GM12865 (cell line): ENCODE measurements at places on chromosomes 2 and 18.

DNA sequence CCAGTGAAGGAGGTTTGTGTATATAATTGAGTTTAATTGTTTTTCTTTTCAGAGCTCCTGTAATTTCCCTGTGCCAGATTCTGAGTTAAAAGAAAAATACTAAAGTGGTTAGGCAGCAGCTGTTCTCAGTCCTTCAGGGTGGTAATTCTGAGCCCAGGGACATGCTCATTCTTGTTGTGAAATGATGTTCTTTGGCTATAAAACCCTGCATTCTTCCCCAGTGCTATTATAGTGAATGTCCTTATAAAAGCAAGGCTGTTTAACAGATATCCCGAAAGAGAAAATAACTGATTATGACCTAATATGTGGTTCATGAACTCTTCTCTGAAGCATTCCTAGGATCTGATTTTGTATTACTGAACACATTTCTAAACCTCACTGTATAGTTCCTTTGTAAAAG is 34.0 kb downstream of the ADAM23 start:
- no peak for DNase-seq

GRCh38 chr18:8538935-8539334 is 70.3 kb upstream of the RAB12 start:
- no peak for DNase-seq

GRCh38 chr18:58381676-58382411 is 247.0 kb downstream of the ALPK2 start:
- DNase-seq = no peak

GRCh38 chr2:134217924-134218323 is 35.9 kb upstream of the MGAT5 start:
- DNase-seq = peak; percentile 60

DNA sequence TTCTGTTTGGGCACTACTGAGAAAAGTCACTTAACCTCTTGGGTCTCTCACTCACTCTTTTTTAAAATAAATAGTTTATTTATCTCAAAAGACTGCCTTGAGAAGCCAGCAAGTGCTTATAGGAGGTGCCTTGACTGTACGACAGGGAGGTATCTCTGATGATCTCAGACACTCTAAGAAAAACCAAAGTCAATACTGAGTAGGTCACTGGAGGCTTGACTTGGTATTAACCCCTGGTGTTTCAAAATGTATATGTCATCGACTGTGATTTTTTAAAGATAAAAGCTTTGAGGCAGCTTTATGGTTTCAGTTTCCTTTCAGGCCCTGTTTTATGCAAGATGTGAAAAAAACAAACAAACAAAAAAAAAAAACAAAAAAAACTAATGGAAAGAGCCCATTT is 33.7 kb downstream of the MREG start:
- DNase-seq = peak; percentile 60

GRCh38 chr2:214322662-214323061 is 88.2 kb upstream of the VWC2L start:
- DNase-seq = no peak

- DNase-seq = peak; percentile 82
These were observed at the start of gene B4GALT6 for GRCh38 chr18:31684279-31685096. Gene B4GALT6, minus strand, starts transcription at chr18:31684581. Its CDS starts 155 bp downstream, at chr18:31684426.

- DNase-seq = no peak
These were observed 20.7 kb downstream of the DTNA start for GRCh38 chr18:34730774-34731173.

- DNase-seq = peak; percentile 63
These were observed 214.1 kb upstream of the STON1 start for GRCh38 chr2:48315896-48316194.

DNA sequence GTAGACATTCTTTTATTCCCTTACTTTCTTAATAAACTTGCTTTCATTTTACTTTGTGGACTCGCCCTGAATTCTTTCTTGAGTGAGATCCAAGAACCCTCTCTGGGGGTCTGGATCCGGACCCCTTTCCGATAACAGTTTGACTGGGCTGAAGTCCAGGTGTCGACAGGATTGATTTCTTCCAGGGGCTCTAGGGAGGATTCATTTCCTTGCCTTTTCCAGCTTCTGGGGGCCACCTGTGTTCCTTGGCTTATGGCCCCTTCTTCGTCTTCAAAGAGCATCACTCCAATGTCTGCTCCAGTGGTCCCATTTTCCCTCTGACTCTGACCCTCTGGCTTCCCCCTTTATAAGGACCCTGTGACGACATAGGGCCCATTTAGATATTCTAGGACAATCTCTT is 67.5 kb downstream of the COPS8 start:
- no peak for DNase-seq

DNA sequence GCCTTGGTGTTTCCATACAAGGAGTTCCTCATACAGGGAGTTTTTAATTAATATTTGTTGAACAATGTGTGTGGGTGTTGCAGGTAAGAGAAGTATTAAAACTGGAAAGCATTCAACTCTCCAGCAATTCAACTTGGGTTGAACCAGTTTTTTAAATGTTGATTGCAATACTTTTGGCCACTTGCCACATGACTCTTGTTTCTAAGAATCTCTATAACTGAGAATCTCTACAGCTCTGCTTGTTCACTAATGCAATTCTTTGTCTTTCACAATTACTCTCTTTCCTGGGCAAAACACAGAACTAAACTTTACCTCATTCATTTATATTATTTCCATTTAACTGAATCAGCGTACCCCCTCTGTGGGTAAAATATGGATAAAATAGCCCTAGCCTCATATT is 429.4 kb downstream of the ARHGAP15 start:
- DNase-seq = no peak

DNA sequence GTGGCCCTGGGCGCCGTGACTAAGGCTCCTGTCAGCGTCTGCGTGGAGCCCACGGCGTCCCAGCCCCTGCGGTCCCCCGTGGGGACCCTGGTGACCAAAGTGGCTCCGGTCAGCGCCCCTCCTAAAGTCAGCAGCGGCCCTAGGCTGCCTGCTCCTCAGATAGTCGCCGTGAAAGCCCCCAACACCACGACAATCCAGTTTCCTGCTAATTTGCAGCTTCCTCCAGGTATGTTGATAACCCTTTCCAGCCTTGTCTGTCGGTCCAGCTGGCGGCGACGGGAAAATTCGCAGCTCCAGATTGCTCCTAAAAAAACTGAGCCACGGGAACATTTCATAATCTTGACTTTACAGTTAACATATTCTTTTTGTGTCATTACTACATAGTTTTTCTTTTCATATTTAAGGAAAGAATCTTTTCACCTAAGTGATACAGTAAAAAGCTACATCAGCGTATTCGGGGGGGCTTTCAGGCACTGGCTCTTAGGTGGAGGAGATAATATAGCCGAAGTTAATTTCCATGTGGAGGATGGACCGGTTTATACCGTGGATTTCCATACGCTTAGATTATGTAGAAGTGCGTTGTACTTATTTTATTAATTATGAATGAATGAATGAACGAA is 916 bp downstream of the TAF4B start:
- DNase-seq = no peak

DNA sequence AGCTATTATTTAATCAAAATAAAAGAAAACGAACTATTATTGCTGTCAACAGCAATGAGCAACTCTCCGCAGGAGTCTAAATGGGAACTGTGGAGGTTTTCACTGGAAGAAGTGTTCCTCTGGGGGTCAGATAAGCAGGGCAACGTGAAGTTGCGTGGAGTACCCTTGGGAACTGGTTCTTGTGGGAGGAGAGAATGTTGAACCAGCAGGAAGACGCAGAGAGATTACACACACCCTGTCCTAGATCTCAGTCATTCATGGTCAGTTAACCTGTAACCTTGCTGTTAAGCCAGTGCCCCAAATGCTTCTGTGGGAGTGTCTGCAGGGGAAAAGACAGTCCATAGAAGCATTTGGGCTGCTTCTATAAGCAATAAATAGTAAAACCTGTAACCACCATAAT is 20.4 kb upstream of the CABLES1 start:
- DNase-seq = no peak

GRCh38 chr2:218671654-218672566 is at the start of the genes RNF25 and STK36:
Gene RNF25, minus strand, starts transcription at chr2:218672002. Its CDS starts 32 bp downstream, at chr2:218671970.
Gene STK36, plus strand, starts transcription at chr2:218672086. Its CDS starts 744 bp downstream, at chr2:218672830.
- DNase-seq = peak; percentile 90

- DNase-seq = no peak
These were observed 132.4 kb downstream of the TXNL1 start for GRCh38 chr18:56505971-56506370.

- no peak for DNase-seq
These were observed 48.7 kb downstream of the SCN3A start for GRCh38 chr2:165155152-165155551.

- no peak for DNase-seq
These were observed 16.3 kb upstream of the WDR75 start for GRCh38 chr2:189424961-189425360.

DNA sequence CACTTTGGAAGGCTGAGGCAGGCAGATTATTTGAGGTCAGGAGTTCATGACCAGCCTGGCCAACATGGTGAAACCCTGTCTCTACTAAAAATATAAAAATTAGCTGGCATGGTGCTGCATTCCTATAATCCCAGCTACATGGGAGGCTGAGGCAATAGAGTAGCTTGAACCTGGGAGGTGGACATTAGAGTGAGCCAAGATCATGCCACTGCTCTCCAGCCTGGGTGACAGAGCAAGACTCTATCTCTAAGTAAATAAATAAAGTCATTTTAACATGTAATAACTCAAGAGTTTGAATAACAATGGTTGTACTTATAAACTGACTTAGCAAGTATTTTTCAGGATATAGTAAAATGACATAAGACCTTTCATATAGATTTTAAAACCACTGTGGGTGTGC is 169.3 kb upstream of the FN1 start:
- no peak for DNase-seq

DNA sequence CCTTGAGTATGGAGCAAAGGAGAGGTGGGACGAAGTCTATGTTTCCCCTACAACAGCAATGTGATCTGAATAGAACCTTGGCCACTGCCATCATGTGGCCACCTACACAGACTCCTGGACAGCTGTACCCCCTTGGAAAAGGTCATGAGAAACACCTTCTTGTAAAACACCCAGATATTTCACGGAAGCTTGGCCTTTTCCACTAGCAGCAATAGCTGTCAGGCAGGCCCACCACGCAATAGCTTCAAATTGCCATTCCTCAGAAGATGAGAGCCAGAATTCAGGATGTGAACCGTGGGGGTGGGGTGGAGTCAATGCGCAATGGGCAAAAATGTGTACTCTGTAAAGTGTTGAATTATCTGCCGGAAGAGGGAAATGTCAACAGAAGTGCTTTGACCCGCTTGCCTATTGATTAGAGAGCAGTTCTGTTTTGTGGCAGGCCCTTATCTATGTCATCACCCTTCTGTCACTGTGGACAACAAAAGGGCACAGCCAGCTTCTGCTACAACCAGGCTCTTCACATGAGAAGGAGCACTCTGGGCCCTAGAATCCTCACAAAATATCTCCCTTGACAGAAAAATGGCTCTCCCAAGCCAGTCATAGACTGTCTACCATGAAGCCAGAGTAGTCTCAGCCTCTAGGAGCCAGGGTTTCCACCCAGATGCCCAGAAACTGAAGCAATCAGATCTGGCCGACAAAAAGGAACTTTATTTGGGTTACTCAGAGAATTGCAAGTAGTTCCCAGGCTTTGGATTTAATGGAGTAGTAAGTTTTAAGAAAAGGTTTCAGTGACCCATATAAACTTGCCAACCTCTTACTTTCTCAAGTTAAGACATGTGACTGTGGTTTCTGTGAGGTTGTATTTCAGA is 9.5 kb downstream of the INPP1 start:
- DNase-seq = no peak

- DNase-seq = peak; percentile 13
These were observed 11.7 kb upstream of the MYO1B start for GRCh38 chr2:191233533-191233932.

- DNase-seq = no peak
These were observed 492.8 kb upstream of the FSIP2 start for GRCh38 chr2:185245806-185246205.

DNA sequence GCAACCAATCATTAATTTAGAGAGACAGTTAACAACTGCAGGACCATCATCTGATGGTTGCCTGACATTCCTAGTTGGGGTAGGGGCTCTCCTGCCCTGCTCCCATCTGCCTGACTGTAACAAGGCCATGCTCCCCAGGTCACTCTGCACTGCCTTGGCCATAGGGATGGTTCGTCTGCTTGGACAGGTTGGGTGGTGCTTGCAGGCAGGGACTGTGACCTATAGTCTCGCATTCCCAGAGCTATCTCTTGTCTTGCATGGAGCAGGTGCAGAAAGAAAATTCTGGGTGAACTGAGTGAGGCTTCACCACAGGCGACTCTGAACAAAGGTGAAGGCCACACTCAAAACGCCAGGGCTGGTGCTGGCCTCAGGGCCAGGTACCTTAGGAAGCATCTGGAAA is 64.7 kb downstream of the EMILIN2 start:
- no peak for DNase-seq

GRCh38 chr18:13539050-13539449 is 187.3 kb downstream of the FAM210A start:
- DNase-seq = no peak

- peak; percentile 85 for DNase-seq
These were observed 26.9 kb upstream of the COL6A3 start for GRCh38 chr2:237440819-237441281.

DNA sequence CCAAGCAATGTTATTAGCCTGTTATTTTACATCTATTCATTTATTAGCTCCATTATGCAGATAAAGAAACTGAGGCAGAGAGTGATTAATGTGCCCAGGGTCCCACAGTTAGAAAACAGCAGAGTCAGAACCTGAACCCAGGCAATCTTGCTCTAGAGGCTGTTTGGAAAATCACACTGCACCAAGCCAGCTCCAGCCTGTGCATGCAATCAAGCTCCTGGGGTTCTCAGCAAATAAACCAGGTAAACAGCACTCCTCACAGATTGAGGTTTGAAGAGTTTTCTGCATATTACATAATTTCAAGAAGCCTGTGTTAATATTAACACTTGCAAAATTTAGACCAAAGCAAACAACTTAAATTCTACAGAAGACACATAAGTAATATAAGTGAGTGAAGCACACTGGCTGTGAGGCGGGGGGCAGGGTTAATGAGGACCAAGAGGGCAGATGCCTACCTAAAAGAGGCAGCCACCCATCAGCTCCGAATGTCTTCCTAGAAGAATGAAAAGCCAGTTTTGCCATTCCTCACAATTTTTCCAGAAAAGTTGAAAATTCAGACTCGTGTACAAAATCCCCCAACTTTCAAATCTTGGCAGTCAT is 35.4 kb downstream of the CACNB4 start:
- DNase-seq = no peak

DNA sequence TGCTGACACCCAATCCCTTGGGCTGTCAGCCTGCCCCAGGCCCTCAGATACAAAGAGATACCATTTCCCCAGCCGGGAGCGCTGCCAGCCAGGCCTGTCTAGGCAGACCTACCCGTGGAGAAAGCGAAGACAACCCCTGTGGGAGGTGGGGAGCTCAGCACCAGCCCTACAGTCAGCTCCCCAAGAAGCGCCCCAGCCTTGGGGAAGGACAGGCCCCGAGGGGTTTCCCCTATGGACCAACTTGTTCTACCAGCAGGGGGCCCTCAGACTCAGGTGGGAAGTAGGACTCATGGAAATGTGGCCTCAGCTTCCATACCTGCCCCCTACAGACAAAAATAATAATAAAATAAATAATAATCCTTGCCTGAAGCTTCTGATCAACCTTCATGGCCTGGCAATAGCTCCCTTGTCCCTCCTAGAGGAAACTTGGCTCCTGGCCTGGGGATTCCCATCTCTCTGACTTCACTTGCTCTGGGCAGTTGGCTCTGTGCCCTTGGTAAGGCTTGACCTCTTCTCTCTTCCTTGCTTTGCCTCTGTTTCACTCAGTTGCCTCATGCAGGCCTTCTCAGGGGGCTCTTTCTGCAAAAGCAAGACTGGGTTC is 7.0 kb downstream of the SLC35F6 start:
- DNase-seq = peak; percentile 52

- DNase-seq = no peak
These were observed 100.7 kb downstream of the MYT1L start for GRCh38 chr2:2230433-2230817.

- DNase-seq = no peak
These were observed 353.2 kb upstream of the CWC22 start for GRCh38 chr2:180360283-180360618.
